Epithelial cell of proximal tubule (primary cell): ENCODE measurements at places on chromosomes 2 and 18. TPM values are rescaled to one million over a fixed set of nuclear protein-coding genes. Genes with fewer than 3 reads are reported as not detected.

- no peak for DNase-seq
Measured at GRCh38 chr18:68147728-68148127, 567.2 kb downstream of the TMX3 start.

DNA sequence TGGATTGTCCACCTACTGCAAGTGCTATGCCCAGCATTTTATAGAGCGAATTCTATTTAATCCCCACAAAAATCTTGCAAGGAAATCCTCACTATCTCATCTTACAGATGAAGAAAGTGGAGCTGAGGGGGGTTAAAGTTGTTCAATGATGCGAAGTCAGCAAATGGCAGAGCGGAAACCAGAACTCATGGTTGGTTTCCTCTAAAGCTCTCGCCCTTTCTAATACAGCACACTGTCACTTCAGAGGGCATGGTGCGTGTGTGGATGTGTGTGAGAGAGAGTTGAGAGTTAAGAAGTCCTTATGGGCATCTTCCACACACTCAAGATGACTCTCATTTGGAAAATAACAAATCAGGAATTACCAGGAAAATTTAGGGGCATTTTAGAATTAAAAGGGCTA lies 78.4 kb downstream of the TGFA start:
- no peak for DNase-seq

DNA sequence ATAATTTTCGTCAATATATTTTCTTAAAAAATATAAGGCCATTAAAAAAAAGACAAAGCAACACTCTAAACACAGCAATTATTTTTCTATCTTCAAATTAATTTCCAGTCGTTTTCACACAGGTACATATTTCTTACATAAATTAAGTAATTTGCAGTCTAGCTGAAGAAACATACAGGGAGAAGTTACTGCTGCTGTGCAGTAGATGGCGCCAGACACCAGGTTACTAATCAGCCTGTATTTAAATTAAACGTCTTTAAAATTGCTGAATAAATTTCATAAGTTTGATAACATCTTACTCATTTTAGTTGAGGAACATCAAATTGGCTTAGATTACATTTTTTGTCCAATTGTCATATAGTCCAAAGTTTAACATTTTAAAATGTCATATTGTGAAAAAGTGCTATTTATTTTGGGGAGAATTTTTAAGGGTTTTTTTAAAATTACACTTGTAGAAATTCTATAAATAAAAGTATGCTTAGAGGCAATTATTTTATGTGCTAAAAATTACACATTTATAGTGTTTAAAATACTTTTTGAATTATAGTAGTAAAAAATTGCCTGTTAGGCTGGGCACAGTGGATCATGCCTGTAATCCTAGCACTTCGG lies 88.4 kb downstream of the PMAIP1 start:
- DNase-seq: peak; percentile 12

- DNase-seq: no peak
Measured at GRCh38 chr18:62953663-62954062, 238.3 kb downstream of the PHLPP1 start.

GRCh38 chr2:209808521-209808920 lies 36.9 kb downstream of the UNC80 start:
- no peak for DNase-seq

The ANKRD36 gene
- total RNA-seq: 5.4 and 7.8 TPM in 2 replicates
